ENCODE measurements at places on chromosomes 2 and 18. TPM values are rescaled to one million over a fixed set of nuclear protein-coding genes. Genes with fewer than 3 reads are reported as not detected.
A peak's percentile ranks its signal among the peaks of the same experiment; 100 is the strongest.

RAMP1 gene
- 151 TPM for total RNA-seq

MLPH gene
- 88.9 TPM for total RNA-seq

GRCh38 chr2:199057936-199058335 is 399.8 kb downstream of the SATB2 start:
- no peak for DNase-seq

- no peak for DNase-seq
Measured at GRCh38 chr2:20030224-20030623, 17.8 kb upstream of the MATN3 start.

DNA sequence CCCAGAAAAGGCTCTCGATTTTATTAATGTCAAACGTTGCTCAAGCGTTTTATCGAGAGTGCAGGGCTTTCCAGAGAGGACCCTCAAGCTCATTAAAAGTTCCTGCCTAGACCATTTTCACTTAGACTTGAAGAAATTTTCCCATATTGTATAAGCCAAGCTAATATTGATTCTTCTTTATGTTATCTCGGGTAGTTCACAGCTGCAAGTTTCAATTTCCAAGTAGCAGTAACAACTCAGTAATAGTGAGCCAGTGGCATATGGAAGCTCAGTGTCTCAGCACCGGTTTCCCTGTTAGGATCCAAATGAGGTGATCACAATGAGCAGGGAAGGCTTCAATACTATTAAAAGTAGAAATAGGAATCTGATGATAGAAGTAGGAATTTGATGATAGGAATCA is 274.5 kb downstream of the TMX3 start:
- no peak for DNase-seq

GRCh38 chr18:58303363-58303762 is 259.3 kb downstream of the NEDD4L start:
- DNase-seq: no peak

GCG gene
- total RNA-seq: not detected

TMEM169 gene
- total RNA-seq: 0.15 TPM

HOXD3 gene
- total RNA-seq: 0.27 TPM

GRCh38 chr18:34709104-34709503 is 994 bp upstream of the DTNA start:
- DNase-seq: no peak

LYG1 gene
- 0.77 TPM for total RNA-seq

NTSR2 gene
- total RNA-seq: not detected

GRCh38 chr18:35851286-35851970 is 121.1 kb upstream of the RMP24 start:
- no peak for DNase-seq

FRZB gene
- 1.1 TPM for total RNA-seq

DNA sequence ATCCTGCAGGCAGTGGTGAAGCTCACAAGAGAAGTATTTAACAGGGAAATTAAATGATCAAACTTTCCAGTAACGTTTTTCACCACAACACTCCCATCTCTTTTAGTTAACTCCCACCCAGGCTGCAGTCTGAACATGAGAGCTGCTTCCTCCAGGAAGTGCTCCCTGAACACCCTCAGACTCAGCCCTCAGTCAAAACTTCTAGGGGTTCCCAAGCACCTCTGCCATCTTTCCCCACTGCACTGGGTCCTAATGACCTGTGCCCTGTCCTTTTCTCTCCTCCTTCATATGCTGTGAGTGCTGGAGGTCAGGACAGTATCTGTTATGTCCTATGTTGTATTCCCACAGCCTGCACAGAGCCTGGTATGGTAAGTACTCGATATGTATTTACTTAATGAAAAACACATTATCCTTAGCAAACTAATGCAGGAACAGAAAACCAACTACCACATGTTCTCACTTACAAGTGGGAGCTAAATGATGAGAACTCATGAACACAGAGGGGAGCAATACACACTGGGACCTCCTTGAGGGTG is 49.2 kb upstream of the ASPRV1 start:
- no peak for DNase-seq

GRCh38 chr2:119637371-119637770 is 41.6 kb upstream of the TMEM177 start:
- no peak for DNase-seq

DNA sequence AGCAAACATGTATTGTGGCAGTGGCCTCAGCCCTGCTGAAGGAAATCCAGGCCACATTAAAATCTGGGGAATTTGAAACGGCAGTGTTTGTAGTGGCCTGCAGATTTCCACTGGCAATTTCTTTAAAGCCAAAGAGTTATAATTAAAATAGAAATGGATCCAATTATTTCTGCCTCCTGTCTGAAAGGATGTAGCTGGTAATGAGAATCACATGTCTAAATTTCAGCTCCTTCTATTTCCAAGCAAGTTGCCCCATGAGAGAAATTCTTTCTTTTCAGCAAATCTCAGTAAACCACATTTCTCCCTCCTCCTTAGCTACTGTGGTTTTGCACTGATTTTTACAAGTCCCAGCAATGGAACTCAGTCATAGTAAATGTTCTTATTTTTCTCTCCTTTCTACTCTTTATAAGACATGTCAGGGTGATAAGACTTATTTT is 55.4 kb upstream of the ZNF396 start:
- no peak for DNase-seq

DNA sequence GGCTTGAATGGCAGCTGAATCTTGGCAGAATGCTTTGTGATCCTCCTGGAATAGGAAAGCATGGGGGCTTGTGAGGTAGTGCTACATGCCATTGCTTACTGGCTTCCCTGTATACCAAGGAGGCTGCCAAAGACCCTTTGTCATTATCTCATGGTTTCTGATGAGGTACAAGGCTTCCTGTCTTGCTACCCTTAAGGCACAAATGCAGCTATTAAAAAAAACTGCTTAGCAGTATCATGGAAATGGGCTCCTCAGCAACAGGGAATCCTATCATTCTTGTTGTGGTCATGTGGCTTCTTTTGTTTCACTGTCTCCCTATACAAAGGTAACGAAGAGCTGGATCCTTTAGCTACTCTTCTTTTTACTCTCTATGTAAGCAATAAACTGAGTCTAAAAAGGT is 6.6 kb upstream of the KANSL1L start:
- DNase-seq: no peak

ELOA2 gene
- total RNA-seq: not detected

GRCh38 chr18:9715978-9716774 is 8.1 kb downstream of the RAB31 start:
- no peak for DNase-seq

REL gene
- total RNA-seq: 5.6 TPM

GRCh38 chr2:106638580-106638979 is 151.4 kb downstream of the CD8B2 start:
- no peak for DNase-seq

CIDEA gene
- total RNA-seq: 0.52 TPM

ALLC gene
- not detected for total RNA-seq

GRCh38 chr18:22223254-22223964 is 54.0 kb downstream of the GATA6 start:
- peak; percentile 85 for DNase-seq
